ENCODE measurements at places on chromosomes 12 and 14.

DNA sequence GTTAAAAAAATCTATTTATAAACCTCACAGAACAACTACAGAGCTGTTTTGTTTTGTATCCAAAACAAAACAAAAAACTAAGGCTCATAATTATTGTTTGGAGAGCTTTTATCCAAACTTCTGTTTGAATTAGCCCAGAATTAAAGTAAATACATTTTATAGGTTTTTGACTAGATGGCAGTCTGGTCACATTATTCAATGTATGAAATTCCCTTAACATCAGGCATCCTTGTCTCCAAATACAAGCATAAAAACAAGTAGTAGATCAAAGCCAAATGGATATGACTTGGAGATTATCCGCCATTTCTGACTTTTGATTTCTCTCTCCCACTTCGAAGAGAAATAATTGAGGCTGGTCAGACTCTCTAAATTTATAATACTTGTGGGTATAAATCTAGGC is 63.5 kb downstream of the SLC38A1 start:
- no peak for DNase-seq

GRCh38 chr14:62431496-62431895 is 613.8 kb downstream of the KCNH5 start:
- DNase-seq = no peak

- DNase-seq = no peak
Measured at GRCh38 chr12:70309348-70309747, 56.7 kb upstream of the KCNMB4 start.

GRCh38 chr12:48198672-48198971 is 4.5 kb downstream of the OR10AD1 start:
- no peak for DNase-seq

DNA sequence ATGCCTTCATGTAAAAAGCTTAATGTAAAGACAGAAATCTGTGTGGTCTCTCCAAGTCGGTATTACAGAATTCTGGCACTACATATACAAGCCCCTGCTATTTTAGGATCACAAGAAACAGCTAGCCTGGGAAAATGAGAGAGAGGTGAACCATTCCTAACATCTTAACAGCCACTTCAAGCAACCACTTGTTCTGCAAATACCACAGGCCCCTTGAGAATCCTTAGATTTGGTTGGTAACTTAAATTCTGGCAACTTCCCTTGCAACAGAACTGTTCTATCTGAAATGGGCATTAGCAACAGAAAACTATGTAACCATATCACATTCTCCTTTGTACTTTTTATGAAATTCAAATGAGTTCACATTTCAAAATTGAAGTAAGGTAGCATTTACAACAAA is 68.5 kb downstream of the SPPL3 start:
- DNase-seq = no peak

GRCh38 chr12:93587611-93588010 is 15.1 kb downstream of the SOCS2 start:
- no peak for DNase-seq

DNA sequence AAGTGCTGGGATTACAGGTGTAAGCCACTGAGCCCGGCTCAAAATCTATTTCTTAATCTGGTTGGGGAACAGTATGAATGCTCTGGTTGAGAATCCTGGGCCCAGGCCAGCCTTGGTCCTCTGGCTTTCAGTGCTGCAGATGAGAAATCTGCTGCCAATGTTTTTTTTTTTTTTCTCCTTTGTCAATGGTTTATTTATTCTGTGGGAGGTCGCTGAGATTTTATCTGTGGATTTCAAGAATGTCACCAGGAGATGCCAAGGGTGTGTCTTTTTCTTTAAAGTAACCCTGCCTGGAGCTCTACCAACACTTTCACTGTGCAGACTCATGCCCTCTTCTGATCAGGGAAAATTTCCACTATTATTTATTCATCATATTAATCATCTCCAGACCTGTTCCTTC is 3.6 kb downstream of the SLC25A29 start:
- no peak for DNase-seq

DNA sequence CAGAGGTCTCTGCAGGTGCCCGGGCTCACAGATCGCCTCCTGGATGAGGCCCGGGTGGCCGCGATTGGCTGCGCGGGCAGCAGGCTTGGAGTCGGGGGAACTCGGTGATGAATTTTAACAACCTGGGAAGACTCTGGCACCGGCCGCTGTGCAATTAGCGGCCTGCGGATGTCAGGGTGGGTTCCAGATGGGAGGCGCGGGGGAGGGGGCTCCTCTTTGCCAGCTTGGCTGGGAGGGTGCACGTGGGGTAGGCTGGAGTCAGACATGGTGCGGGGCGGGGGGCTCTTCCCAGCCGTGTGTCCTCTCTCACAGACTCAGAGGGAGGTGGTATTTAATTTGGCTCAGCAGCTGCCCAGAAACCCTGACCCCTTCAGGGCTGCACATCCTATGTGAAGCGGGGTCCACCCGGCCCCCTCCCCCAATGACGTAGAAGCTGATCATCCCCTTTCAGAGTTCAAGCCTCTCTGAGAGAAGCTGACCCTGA is 81.4 kb downstream of the KIF26A start:
- no peak for DNase-seq

- no peak for DNase-seq
Measured at GRCh38 chr12:57107456-57108155, 3.6 kb downstream of the STAT6 start.

- DNase-seq = peak; percentile 25
Measured at GRCh38 chr12:107564946-107565345, 120.7 kb upstream of the PWP1 start.

DNA sequence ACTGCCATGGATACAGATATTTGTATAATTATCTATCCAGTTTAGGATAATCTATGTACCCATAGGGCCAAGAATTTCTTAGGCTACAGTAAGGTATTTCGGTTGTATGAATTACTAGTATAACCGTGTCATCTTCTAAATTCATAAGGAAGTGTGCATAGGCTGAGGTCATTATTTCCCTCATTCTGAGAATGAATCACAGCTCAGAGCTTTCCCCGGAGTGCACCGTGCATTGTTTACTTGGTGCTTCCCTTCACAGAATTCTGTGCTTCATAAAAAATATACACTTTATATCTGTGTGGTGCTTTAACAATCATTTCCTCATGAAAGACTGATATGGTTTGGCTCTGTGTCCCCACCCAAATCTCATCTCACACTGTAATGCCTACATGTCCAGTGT is 514.1 kb downstream of the ETNK1 start:
- DNase-seq = no peak

DNA sequence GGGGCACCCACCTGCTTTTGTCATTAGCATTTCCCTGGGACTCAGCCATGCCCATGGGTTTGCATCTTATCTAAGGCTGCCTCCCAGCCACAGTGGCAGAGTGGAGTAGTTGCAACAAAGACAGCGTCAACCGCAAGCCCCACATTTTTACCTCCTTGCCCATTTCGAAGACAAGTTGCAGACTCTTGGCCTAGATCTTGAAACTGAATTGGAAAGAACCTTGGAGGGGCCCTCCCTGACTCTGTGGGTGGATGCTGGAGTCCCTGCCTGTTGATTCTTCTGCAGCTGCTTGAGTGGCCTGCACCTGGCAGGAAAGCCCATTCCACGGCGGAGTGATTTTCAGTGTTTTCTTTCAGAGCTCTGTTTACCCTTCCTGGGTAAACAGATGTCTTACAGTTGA is 309.0 kb downstream of the VRK1 start:
- DNase-seq = no peak

GRCh38 chr14:75542588-75543091 is 20.4 kb downstream of the BATF start:
- DNase-seq = no peak

DNA sequence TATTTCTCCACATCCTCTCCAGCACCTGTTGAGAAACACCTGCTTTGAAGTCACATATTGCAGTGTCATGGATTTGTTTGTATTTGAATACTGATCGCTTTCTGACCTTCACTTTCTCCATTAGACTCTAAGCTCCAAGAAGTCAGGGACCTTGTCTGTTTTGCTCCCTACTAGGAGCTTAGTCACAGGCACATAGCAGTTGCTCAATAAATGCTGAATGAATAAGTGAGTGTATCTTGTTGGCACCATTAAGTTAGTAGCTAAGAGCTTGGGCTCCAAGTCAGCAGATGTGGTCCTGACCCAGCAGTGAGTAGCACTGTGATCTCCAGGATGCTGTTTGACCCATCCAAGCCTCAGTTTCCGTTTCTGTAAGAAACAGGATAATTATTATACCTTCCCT is 10.1 kb downstream of the MVK start:
- no peak for DNase-seq

DNA sequence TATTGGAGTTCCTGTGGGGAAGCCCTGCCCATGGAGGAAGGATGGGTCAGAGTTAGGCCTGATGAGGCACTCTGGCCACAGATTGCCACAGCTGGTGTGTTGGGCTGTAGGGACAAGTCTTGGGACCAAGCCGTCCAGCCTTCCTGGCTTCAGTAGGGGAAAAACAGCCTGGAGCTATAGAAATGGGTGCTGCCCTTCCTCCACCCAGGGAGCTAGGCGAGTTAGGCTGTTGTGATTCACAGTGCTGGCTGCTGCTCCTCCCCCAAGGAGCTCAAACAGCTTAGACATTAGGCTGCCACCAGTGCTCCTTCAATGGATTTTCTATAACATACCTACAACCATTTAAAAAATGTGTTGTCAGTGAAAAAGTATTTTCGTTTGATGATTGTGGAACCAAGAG is 274.3 kb downstream of the RPL10L start:
- DNase-seq = no peak

DNA sequence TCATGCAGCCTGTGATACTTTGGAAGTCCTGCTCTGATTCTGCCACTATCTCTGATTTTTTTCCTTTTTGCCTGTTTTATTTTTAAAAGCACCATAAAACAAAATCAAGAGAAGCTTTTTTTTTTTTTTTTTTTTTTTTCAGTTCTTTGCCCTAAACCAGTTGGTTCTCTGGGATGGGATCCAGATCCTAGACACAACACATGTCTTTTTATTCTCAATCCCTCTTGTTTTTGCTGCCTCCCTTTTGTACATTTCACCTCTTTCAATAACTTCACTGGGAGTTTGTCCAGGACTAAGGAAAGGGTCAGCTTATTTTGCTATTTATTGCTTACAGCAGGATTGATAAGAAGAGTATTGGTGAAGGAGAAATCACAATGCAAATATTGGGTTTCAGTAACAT is 139.4 kb downstream of the GRIP1 start:
- no peak for DNase-seq

DNA sequence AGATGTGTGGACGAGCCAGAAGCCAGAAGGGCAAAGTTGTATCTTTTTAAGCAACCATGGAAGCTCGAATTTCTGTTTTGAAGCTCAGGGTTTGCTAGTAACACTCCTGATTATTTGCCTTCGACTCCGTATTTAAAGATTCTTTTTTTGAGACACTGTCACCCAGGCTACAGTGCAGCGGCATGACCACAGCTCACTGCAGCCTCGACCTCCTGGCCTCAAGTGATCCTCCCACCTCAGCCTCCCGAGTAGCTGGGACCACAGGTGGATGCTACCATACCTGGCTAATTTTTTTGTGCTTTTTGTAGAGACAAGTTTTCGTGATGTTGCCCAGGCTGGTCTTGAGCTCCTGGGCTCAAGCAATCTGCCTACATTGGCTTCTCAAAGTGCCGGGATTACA is 18.7 kb upstream of the OASL start:
- DNase-seq = no peak

- no peak for DNase-seq
Measured at GRCh38 chr14:31530136-31530535, 31.1 kb upstream of the NUBPL start.

DNA sequence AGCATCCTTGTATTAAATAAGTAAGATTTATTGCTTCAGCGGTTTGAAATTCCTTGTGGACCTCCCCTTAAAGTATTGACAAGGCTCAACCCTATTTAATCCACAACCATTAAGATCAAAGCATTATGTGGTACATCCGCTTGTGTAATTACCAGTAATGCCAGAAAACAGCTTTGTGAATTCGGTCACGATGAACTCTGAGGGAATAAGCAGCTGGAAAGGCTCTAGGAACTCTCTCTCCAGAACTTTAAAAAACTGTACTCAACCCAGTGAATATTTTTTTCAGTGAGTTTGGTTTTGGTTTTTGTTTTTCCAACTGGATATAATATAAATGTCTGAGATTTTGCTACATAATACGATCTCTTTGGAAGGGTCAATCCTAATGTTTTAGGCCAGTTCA is 49.3 kb upstream of the DIO2 start:
- no peak for DNase-seq

GRCh38 chr12:131032082-131032750 is 78.5 kb downstream of the ADGRD1 start:
- DNase-seq = no peak

Measured in iPS DF 19.7 (cell line).